Stimulated activated CD8-positive, alpha-beta memory T cell treated with anti-CD3 and anti-CD28 coated beads, Interleukin-15, amount 100 ng/mL, for 1 hour (primary cell): ENCODE measurements at places on chromosomes 5 and 9.

DNA sequence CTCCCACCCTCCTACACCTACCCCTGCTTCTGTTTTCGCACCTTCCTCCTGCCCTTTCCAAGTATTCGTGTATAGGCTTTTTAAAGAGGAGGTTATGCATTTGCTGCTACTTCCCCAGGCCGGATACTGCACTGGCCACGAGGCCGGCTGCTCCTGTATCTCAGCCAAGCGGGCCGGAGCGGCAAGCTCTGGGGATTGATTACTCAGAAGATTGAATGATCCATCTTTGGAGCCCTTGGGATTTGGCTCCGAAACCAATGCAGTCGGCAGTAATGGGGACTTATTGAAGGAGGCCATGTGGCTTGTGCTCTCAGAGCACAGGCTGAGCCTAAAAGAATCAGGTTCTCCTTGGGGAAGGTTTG, 405.3 kb downstream of the TLE4 start:
- DNase-seq, result no peak

GRCh38 chr5:139167952-139168720, 30.0 kb downstream of the SIL1 start:
- DNase-seq, result no peak

GRCh38 chr5:172453206-172453985, 929 bp downstream of the SH3PXD2B start:
- no peak for DNase-seq

- no peak for DNase-seq
Observed at GRCh38 chr5:6493681-6494454, 45.2 kb downstream of the UBE2QL1 start.

DNA sequence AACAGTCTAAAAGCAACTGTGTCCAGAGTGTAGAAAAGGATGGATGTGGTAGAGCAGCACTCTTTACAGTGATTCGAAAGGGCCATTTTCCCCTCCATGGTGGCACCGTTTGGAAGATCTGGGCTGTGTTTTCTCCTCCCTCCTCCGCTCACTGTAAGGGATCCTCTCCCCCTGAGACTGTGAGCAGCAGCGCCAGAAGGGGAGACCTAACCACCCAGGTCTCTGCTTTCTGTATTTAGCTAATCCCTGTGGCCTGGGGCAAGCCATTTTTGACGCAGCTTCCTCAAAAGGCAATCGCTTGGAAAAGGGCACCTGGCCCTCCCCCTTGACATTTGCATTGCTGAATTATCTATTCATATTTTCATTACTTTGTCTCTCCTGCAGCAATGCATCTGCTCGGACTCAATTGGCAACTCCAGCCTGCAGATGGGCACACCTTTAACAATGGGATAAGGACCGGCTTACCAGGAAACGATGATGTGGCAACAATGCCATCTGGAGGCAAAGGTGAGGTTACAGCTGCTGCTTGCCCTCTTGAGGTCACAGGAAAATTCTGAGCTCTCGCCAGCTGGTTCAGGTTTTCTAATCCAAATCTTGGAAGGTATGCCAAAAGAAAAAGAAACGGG, 244.3 kb upstream of the WWC1 start:
- DNase-seq, result no peak

- no peak for DNase-seq
Observed at GRCh38 chr5:106818552-106818951, 852.2 kb downstream of the EFNA5 start.

DNA sequence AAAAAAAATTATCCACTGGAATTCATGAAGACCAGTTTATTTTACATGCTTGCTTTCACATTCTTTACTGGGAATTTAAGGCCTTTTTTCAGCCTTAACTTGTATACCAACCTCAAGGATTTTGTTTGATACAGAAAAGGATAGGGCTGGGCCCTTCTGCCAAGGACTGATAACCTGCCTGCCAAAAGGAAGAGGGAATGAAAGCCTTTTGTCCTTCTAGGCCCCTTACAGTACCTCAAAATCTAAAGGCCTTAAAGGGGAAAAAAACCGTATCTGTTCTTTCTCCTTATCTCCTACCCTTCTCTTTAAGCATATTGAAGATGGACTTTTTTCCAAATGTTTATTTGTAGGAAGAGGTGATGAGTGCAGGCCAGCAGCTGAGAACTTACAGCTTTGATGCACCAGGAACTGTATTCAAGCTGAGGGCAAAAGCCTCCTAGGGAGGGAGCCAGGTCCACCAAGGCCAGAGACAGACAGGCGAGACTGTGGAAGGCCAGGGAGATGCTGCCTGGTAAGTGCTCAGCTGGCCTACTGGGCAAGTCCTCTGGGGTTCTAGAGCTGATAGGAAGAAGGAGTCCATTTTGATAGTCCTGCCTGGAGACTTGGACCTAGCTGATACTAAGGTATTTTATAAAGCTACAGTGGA, 31.8 kb downstream of the FAXDC2 start:
- no peak for DNase-seq

GRCh38 chr5:963673-964531, 44.7 kb upstream of the NKD2 start:
- DNase-seq, result no peak

- no peak for DNase-seq
Observed at GRCh38 chr5:7565559-7565958, 169.6 kb downstream of the ADCY2 start.

DNA sequence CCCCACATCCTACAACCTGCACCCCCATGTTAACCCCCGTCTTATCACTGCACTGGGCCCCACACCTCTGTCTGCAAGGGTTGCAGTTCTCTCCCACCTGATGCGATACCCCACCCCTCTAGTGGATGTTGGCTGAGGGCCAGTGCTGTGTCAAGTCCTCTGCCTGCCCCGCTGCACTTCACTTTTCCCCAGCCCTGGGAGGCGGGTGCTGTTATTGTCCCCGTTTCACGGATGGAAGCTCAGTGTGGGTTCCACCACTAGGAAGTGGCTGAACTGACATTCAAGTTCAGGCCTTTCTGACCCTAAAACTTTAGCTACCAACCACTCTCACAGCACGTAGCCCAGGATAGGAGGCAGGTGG, 3.5 kb downstream of the SNCB start:
- DNase-seq, result no peak
